Kidney (tissue), 22 donors: ENCODE measurements at places on chromosomes 7 and 10. TPM values are rescaled to one million over a fixed set of nuclear protein-coding genes. Genes with fewer than 3 reads are reported as not detected.

DNA sequence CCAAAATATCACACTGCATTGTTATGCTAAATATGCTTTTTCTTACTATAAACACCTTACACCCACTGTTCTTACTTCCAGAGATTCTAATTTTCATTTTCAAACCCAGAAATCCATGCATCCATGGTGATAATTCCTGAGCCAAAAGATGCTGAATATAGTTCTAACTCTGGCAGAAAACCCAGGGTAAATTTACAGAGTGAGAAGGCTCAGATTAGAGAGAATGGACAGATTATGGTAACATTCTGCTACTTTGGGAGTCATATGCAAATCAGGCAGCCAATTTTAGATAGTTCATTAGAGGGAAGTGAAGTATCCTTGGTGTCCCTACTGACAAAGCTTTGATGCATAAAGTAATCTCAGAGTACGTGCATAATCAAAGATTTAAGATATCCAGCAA lies 15.4 kb upstream of the CTTNBP2 start:
- H3K36me3 ChIP-seq: no peaks in the 10 kb centered on the region
- no peak overlapping the region for H3K27ac ChIP-seq
- H3K27me3 ChIP-seq: no peaks in the 10 kb centered on the region
- no peak overlapping the region for H3K4me3 ChIP-seq
- no peaks in the 10 kb centered on the region for H3K4me1 ChIP-seq

- H3K27ac ChIP-seq: no peak overlapping the region
- no peak overlapping the region for H3K4me3 ChIP-seq
- no peaks in the 10 kb centered on the region for H3K36me3 ChIP-seq
Measured at GRCh38 chr10:109089779-109090178, 833.5 kb downstream of the XPNPEP1 start.

The IFIT2 gene
- total RNA-seq: 12.2 TPM

- H3K36me3 ChIP-seq: no peaks in the 10 kb centered on the region
- peak overlapping the region; percentile 26 for H3K4me3 ChIP-seq
- H3K27me3 ChIP-seq: peaks cover 22% of the 10 kb centered on the region
- H3K4me1 ChIP-seq: no peaks in the 10 kb centered on the region
- H3K27ac ChIP-seq: no peak overlapping the region
Measured at GRCh38 chr7:21543528-21544302, 876 bp downstream of the DNAH11 start.

DNA sequence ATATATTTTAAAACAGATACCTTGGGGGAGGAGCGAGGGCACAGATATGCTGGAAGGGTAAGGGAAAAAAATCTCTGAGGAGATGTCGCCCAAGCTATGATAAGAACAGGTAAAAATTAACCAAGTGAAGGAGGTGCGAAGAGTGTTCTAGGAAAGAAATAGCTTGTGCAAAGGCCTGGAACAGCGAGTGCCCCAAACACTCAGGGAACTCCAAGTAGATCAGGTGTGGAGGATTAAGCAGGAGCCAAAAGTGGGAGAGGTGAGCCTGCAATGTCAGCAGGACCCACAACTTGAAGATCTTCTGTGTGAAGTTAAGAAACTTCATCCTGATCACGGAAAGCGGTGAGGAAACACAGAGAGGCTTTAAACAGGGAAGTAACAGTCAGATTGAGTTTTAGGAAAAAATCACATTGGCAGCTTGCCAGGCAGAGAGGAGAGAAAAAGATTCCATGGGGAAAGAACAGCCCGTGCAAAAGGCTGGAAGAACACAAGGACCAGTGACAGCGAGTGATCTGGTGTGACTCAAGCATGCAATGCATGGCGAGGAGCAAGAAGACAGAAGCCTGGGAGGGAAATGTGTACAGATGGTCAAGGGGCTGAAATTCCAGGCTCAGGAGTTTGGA lies 30.7 kb downstream of the FGF8 start:
- H3K27ac ChIP-seq: peak overlapping the region; percentile 26
- H3K4me3 ChIP-seq: no peak overlapping the region
- DNase-seq: no peak
- no peaks in the 10 kb centered on the region for H3K36me3 ChIP-seq
- H3K27me3 ChIP-seq: no peaks in the 10 kb centered on the region

The ANXA8 gene
- total RNA-seq: 0.16 TPM

GRCh38 chr7:73909051-73909941 lies 48.3 kb downstream of the TMEM270 start:
- H3K36me3 ChIP-seq: no peaks in the 10 kb centered on the region
- H3K4me1 ChIP-seq: no peaks in the 10 kb centered on the region
- H3K27ac ChIP-seq: no peak overlapping the region
- H3K4me3 ChIP-seq: no peak overlapping the region
- H3K27me3 ChIP-seq: no peaks in the 10 kb centered on the region

GRCh38 chr10:6225263-6225814 lies 22.6 kb downstream of the PFKFB3 start:
- H3K27ac ChIP-seq: no peak overlapping the region
- no peak for DNase-seq
- H3K4me1 ChIP-seq: no peaks in the 10 kb centered on the region
- H3K27me3 ChIP-seq: no peaks in the 10 kb centered on the region

GRCh38 chr10:110110338-110110737 lies 97.1 kb upstream of the MXI1 start:
- no peak for DNase-seq
- no peak overlapping the region for H3K4me3 ChIP-seq
- no peaks in the 10 kb centered on the region for H3K27me3 ChIP-seq
- no peak overlapping the region for H3K27ac ChIP-seq

The ZKSCAN1 gene
- total RNA-seq: 76.6 TPM

- no peak overlapping the region for H3K27ac ChIP-seq
- H3K4me1 ChIP-seq: no peaks in the 10 kb centered on the region
- H3K36me3 ChIP-seq: no peaks in the 10 kb centered on the region
- DNase-seq: no peak
- H3K27me3 ChIP-seq: no peaks in the 10 kb centered on the region
- H3K4me3 ChIP-seq: no peak overlapping the region
Measured at GRCh38 chr10:72107325-72108003, 19.1 kb upstream of the SPOCK2 start.

The STOX1 gene
- 1.5 TPM for total RNA-seq

DNA sequence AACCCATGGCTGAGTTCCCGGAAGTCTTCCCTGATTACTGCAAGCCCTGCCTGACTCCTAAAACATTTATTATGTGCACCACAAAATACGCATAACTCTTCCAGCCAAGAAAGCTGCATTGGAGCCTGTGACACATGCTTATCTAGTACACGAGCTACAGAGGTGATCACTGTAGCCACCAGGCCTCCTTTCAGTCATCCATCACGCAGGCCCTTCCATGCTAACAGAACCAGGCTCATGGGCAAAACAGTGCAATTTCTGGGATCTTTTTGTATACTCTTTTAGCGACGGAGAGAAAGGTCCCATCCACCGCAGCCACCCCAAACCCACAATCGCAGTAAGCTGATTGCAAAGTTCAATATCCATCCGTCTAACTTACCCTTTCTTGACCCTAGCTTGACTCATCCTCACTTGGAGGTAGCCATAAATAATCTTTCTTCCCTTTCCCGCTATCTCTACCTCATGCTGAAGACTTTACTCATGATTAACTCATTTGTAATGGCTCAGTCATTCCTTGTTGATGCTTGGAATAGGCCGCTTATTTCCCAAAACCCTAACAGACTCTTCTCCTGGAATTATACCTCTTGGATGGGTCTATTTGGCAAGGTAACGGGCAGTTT lies 1203.5 kb downstream of the TYW1 start:
- no peaks in the 10 kb centered on the region for H3K27me3 ChIP-seq
- DNase-seq: no peak
- H3K4me3 ChIP-seq: no peak overlapping the region

- no peak for DNase-seq
- H3K36me3 ChIP-seq: no peaks in the 10 kb centered on the region
- no peak overlapping the region for H3K27ac ChIP-seq
- H3K4me3 ChIP-seq: no peak overlapping the region
Measured at GRCh38 chr7:80868566-80868965, 50.3 kb downstream of the SEMA3C start.

GRCh38 chr7:155316427-155317113 lies 18.9 kb downstream of the INSIG1 start:
- no peak overlapping the region for H3K4me3 ChIP-seq
- DNase-seq: no peak
- no peaks in the 10 kb centered on the region for H3K36me3 ChIP-seq
- H3K4me1 ChIP-seq: no peaks in the 10 kb centered on the region

The AQP1 gene
- total RNA-seq: 291 TPM

The AFAP1L2 gene
- total RNA-seq: 24.0 TPM

DNA sequence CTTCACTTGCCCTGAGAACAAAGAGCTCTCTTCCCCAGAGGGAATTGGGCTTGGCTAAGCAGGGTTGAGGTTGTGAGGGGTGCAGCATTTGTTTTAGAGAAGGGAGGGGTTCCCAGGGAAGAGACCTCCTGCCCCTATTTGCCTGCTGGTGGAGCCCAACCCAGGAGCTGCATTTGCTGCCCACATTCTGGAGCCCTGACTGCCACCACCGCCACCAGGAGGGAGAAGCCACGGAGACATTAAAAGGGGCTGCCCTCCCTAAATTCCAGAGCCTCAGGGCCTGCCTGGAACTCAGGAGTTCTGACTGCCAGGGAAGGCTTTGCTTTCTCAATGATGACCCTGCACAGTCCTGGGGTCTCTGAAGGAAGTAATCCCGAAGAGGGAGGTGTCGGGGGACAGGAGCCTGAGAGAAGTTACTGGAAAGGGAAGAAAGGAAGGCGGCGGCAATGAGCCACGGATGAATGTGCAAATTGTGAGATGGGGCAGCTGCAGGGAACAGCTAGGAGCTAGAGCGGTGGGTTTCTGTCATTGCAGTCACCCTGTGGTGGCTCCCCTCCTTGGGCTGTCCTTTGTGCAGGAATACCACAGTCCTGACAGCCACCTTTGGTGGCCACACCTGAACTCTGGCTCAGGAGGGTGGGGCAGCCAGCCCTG lies 51.3 kb downstream of the NEURL1 start:
- no peak overlapping the region for H3K4me3 ChIP-seq
- no peak for DNase-seq
- H3K27me3 ChIP-seq: no peaks in the 10 kb centered on the region
- peaks cover 6% of the 10 kb centered on the region for H3K4me1 ChIP-seq
- H3K27ac ChIP-seq: no peak overlapping the region

GRCh38 chr10:129771576-129771975 lies 192.5 kb downstream of the EBF3 start:
- no peaks in the 10 kb centered on the region for H3K4me1 ChIP-seq
- no peak overlapping the region for H3K4me3 ChIP-seq
- H3K36me3 ChIP-seq: no peaks in the 10 kb centered on the region
- no peak for DNase-seq

The GSTO2 gene
- total RNA-seq: 22.3 TPM

The SPAM1 gene
- not detected for total RNA-seq

DNA sequence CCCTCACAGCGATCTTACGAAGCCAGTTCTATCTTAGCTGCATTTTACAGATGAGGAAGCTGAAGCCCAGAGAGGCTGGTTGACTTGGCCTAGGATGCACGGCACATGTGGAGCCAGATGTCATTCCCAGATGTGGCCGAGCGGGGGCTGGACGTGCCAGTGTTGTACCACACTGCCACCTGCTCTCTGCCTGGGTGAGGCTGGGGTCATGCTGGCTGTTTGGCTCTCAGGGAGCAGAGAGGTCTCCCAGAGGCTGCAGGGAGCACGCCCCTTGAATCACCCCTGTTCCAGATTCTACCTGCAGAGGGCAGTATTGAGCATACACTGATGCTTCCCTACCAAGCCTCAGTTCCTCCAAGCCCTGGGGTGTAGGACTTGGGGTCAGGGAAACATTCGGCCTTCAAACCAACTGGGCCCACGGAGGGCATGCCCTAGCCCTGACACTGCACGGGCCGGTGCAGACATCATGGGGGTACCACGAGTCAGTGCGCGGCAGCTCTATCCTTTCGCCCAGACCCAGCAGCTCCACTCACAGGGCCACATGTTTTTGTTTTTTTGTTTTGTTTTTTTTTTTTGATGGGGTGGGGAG lies 3.8 kb upstream of the GTF2IRD1 start:
- H3K4me3 ChIP-seq: no peak overlapping the region
- no peaks in the 10 kb centered on the region for H3K4me1 ChIP-seq
- no peak overlapping the region for H3K27ac ChIP-seq
- H3K36me3 ChIP-seq: no peaks in the 10 kb centered on the region
- no peaks in the 10 kb centered on the region for H3K27me3 ChIP-seq

The CCL24 gene
- not detected for total RNA-seq

The CHRM2 gene
- total RNA-seq: not detected

The SPDYE1 gene
- not detected for total RNA-seq
